Right renal pelvis (tissue), 4 donors: ENCODE measurements at places on chromosomes 12 and 14.
A peak's percentile ranks its signal among the peaks of the same experiment; 100 is the strongest.

- no peak for DNase-seq
Observed at GRCh38 chr12:38919191-38919590, 13.8 kb upstream of the CPNE8 start.

DNA sequence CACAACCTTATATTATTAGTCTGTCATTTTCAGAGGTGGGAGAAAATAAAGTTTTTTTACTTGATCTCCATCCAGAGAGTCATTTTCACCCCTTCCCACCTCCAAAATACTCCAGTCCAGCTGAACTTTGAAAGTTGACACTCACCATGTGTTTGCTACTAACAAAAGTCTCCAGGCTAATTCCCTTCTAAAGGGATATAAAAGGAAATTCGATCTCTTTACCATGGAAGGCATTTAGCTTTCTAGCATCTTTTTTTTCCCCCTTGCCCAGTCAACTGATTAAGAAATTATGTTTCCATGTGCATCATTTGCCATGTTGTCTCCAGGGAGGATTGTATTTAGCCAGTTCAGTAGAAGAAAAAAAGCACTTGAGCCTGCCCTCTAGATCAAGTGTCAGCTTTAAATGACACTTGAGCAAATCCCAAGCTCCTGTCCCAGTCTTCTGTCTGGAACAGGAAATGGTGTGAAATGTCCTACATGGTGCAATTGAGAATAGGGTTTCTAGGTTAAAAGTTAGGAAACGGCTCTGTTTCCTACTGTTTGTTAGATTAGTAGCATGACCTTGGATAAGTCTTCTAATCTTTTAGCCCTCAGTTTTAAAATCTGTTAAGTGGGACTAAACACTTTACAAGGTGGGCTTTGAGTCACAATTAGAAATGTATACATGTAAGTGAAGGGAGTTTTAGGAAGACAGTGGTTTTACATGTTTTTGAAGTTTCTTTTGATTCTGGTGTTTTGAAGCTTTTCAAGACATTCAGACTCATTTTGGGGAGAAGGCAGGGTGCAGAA lies 67.2 kb downstream of the GNS start:
- peak; percentile 42 for DNase-seq

- no peak for DNase-seq
Observed at GRCh38 chr14:103165323-103165722, 42.1 kb downstream of the TNFAIP2 start.

DNA sequence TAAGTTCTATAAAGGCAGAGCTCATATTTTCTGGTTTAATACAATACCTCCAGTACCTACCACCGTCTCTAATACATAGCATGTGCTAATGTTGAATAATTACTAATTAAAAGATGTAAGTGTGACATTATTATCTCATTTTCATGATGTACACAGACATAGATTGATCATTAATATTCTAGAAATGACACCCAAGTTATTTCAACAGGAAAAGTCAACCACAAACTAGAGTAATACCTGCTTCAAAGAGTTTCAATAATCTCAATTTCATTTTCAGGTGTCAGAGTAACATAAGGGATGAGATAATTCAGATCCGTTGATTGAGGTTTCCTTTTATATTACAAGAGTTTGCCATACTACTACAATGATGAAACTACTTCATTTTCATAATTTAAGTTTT lies 388.9 kb downstream of the SOX5 start:
- no peak for DNase-seq

DNA sequence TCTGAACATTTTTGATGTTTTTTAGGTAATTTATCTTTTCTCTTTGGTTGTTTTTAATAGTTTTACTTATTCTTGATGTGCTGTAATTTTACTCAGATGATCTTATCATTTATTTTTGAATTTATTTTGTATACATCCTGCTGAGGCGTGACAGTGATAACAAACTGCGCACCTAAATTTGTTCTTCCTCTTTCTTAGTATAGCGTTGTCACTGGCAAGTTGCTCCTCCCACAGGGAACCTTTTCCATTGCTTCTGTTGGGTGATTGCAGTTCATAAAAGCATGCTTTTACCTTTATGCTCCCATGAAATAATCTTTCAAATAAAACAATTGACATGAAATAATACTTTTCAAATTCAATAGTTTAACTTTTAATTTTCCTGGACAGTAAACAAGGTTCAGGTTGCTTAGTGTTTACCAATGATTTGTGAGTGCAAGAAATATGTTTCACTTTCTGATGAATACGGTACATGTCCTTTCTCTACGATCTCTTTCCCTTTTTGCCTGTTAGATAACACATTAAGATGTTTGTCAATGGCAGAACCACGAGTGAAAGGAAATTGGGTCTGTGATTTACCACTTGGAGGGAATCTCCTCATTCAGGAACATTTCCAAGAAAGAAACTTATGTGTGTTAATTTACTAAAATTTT lies 223.3 kb downstream of the CCDC91 start:
- no peak for DNase-seq

DNA sequence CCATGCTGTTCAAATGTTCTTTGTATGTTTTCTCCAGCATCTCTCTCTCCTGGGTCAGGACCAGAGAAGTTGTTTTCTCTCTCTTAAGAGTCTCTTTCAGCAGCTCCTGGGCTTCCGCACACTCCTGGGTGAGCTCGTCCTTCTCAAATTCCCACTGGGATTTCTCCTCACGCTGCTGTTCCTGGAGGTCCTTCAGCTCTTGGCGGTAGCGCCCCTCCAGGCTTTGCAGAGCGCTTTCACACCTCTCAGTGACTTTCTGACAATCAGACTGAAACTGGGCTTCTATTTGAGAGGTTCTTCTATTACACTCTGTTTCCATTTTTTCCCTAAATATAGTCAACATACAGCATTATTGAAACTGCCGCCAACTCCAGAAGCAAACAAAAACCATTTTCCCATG lies 72.7 kb downstream of the NIN start:
- no peak for DNase-seq

- DNase-seq, result no peak
Observed at GRCh38 chr12:93518725-93519124, 51.4 kb downstream of the MRPL42 start.

DNA sequence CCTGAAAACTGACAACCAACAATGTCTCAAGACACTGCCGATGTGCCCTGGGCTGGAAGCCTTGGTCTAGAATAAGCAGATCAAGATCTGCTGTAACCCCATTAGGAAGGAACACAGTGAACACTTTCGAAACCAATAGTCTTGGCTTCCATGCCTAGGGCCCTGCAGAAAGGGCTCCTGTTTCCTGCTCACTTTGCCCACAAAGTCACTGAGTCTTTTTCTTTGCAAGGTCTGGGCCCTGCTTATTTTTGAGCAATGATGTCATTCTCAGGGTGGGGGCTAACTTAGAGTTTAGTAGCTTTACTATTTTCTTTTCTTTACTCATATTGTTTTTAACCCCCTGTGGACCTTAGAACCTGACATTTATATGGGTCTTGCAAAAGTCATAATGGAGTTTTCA lies 704.2 kb upstream of the TMEM132C start:
- DNase-seq, result no peak

DNA sequence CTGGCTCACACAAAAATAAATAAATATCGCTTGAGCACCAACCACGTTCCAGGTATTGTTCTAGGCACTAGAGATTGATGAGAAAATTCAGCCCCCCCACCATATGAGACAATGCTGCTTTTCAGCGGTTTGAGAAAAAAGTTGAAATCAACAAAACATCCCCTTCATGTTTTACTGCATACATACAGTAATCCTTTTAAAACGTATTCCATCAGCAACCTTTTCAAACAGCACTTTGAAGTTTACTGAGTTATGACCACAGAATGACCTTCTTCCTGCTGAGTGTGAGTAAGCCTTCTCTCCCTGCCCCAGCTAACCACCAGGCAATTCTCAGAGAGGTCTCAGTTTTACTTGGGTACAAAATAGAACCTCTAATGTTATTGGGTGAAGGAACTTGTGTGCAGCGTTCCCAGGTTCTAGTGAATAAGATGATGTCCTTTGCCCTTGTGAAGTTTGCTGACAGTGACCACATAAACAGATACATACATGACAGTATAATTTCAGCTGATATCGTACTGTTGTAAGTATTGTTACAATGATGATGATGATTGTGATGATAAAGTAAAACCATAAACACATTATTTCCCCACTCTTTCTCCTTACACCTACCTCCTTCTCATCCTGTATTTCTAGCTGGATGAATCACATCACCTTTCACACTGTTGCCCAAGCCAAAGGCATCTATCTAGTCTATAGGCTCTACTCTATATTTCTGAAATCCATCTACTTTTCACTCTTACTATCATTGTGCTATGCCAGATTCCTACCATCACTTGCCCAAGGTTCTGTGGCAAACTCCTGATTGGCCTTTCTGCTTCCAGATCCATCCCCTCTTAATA lies 124.4 kb upstream of the KRR1 start:
- DNase-seq, result no peak

GRCh38 chr12:57157588-57158173 lies 10.3 kb upstream of the LRP1-AS start:
- no peak for DNase-seq
